ENCODE measurements at places on chromosomes 2 and 18. TPM values are rescaled to one million over a fixed set of nuclear protein-coding genes. Genes with fewer than 3 reads are reported as not detected.

DNA sequence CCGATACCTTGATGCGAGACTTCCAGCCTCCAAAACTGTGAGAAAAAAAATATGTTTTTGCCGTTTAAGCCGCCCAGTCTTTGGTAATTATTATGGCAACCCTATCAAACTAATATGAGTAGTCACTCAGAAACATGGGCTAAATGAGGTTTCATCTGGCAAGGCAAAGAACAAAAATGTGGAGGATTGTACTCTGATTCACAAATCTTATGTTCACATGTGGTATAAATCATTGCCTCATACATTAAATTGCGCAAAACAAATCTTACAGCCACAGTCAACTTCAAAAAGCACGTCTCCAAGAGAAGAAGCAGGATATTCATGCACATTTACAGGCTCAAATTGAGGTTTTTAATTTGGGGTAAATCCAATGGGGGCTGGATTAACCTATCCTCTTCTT is 1435.4 kb upstream of the LRRTM1 start:
- no peak overlapping the region for H3K27ac ChIP-seq
- H3K27me3 ChIP-seq, result no peaks in the 10 kb centered on the region
- no peaks in the 10 kb centered on the region for H3K36me3 ChIP-seq
- no peaks in the 10 kb centered on the region for H3K4me1 ChIP-seq
- no peak overlapping the region for H3K4me3 ChIP-seq

DNA sequence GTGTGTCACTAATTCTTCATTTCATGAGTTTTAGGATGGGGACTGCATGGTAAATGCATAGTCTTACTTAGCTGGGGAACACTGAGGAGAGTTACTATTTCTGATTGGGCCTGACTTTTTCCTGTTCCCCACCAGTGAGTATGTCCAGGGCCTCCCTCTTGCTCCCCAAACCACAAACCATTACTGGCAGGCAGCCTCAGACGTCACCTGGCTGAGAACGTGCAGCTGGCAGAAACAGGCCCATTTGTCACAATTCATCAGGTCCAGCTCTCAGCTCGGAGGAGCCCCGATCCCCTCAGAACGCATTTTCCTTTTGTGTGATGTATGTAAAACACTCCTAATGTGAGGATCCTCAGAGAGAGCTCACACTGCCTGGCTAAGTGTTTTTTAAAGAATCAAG is 71.7 kb upstream of the SIX3 start:
- no peak for DNase-seq
- H3K4me3 ChIP-seq, result no peak overlapping the region
- H3K4me1 ChIP-seq, result no peaks in the 10 kb centered on the region
- no peaks in the 10 kb centered on the region for H3K36me3 ChIP-seq

DNA sequence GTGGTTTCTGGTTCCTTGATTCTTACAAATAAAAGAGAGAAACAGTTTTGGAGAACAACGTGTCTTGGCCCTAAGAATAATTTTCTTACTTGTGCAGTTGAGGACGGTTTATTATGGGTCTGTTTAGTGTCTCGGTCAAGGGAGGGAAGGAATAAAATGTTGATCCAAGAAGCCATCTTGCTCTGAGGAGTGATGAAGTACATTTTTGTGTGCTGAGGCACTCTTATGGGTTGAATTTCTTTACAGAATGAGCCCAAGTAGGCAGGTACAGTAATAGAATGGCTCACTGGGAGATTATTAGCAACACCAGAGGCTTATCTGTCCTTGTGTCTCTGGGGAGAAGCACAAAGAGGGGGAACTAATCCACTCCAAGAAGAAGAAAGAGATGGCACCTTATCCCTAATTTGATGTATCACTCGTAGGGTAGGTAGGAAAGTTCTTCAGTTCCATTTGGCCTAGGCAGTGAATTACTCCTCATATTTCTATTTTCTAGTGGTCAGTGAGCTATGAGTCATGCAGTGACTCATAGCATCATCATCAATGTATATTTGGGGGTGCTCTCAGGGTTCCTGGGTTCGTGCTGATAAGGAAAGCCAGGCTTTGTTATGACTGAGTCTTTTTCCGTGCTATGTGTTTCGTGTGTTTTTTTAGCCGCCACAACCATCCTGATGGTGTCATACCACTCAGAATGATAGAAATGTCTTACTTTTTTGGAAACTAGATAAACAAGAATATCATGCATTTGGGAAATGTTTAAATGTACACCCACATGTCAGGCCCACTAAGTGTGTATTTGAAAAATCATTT is 250.1 kb upstream of the CTAGE1 start:
- DNase-seq, result no peak
- no peaks in the 10 kb centered on the region for H3K27me3 ChIP-seq
- no peaks in the 10 kb centered on the region for H3K36me3 ChIP-seq
- no peak overlapping the region for H3K4me3 ChIP-seq
- H3K4me1 ChIP-seq, result peaks cover 41% of the 10 kb centered on the region

DNA sequence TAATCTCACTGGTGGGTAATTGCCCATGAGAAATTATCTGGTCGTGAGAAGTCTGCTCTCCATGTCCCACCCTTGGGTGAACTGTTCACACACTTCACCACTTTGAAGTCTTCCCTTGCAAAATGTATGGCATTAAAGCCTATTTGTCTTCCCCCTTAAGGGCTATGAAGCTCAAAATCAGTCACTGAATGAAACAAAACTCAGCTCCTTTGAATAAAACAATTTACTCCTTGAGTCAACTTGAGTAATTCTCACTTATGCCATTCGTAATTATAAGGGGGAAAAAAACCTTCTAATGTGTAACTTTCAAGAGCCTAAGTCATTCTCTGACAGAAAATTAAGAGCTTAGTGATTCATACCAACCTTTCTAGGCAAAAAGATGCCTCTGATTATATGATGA is 48.8 kb upstream of the REL start:
- no peak for DNase-seq
- no peaks in the 10 kb centered on the region for H3K27me3 ChIP-seq
- no peak overlapping the region for H3K4me3 ChIP-seq
- H3K4me1 ChIP-seq, result no peaks in the 10 kb centered on the region
- no peak overlapping the region for H3K27ac ChIP-seq

DNA sequence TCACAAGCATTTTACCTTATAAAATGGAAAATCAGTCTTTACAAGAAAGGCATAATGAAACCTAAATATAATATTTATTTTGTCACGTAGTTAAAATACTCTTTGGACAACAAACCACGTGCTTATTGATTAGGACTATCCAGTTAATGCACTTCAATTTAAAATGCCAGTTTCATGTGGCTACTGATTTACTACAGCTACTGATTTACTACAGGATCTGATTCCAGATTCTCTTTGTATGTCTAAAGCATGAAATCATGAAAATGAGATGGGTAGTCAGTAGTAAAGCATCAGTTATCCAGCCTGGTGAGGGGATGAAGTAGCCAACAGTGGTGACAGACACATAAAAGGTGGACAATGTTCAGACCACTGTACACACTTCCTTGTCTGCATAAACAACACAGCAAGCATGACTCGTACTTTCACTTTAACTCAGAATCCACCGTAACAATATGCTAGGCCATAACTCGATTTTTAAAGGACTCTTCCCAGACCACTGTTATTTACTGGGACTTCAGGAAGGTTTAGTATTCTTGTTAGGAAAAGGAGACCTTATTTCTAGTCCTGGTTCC is 24.9 kb downstream of the ACAA2 start:
- H3K36me3 ChIP-seq, result peaks cover 89% of the 10 kb centered on the region
- no peaks in the 10 kb centered on the region for H3K27me3 ChIP-seq
- peak overlapping the region; percentile 33 for H3K27ac ChIP-seq
- DNase-seq, result no peak
- H3K4me1 ChIP-seq, result peaks cover 5% of the 10 kb centered on the region

- DNase-seq, result no peak
- H3K27ac ChIP-seq, result no peak overlapping the region
- H3K27me3 ChIP-seq, result no peaks in the 10 kb centered on the region
Measured at GRCh38 chr2:8212239-8212638, 469.6 kb upstream of the ID2 start.

BOLL gene
- not detected for total RNA-seq

UGT1A10 gene
- not detected for total RNA-seq

NEU4 gene
- total RNA-seq, result not detected

TRIM43 gene
- total RNA-seq, result not detected

ABCG8 gene
- not detected for total RNA-seq

CHST9 gene
- 1.1 TPM for total RNA-seq

REG3A gene
- total RNA-seq, result not detected

All from sigmoid colon (tissue), 7 donors.